ENCODE measurements at places on chromosomes 7 and 10. TPM values are rescaled to one million over a fixed set of nuclear protein-coding genes. Genes with fewer than 3 reads are reported as not detected.

Gene MAGI2
- 15.1 TPM for total RNA-seq

- no peak for DNase-seq
Measured at GRCh38 chr7:142646386-142647140, 102.7 kb upstream of the PRSS1 start.

Gene VGF
- total RNA-seq, result 0.60 TPM

GRCh38 chr7:43038254-43038653, 74.2 kb upstream of the HECW1 start:
- DNase-seq, result no peak

DNA sequence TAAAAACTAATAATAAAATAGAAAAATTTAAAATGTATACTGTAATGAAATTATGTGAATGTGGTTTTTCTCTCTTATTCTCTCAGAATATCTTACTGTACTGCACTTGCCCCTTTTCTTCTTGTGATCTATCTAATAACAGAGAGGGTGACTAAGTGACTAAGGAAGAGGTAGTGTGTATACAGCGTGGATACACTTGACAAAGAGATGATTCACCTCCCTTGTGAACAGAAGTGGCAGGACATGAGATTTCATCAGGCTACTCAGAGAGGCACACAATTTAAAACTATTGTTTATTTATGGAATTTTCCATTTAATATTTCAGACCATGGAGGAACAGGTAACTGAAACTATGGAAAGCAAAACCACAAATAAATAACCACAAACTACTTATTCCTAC, 806.6 kb upstream of the GHITM start:
- no peak for DNase-seq

GRCh38 chr10:58318346-58318745, 16.5 kb upstream of the UBE2D1 start:
- no peak for DNase-seq

DNA sequence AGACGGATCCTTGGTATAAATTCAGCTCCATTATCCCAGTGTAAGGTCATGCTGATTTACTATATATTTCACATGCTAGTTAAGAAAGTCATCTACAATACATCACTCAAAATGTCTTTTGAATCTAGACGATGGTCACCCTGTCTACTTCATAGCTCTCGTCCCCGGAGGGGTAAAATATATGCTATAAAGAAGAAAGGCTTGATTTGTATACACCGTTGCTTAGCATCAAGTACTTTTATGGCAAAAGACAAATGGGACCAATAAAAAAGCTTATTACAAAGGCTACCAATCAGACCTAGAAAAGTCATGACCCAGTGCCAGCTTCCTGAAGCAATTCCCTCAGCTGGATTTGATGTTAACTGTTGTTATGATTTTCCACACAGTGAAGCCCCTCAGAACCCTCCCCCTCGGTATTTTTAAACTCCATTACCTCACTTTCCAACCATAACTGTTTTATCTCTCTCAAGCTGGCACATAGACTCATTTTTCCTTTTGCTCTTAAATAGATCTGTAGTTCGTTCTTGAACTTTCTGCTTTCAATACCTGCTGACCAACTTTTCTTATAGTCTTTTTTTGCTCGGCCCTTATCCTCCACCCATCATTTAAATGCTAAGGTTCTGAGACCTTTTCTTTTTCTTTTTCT, 104.9 kb downstream of the DOCK4 start:
- no peak for DNase-seq

DNA sequence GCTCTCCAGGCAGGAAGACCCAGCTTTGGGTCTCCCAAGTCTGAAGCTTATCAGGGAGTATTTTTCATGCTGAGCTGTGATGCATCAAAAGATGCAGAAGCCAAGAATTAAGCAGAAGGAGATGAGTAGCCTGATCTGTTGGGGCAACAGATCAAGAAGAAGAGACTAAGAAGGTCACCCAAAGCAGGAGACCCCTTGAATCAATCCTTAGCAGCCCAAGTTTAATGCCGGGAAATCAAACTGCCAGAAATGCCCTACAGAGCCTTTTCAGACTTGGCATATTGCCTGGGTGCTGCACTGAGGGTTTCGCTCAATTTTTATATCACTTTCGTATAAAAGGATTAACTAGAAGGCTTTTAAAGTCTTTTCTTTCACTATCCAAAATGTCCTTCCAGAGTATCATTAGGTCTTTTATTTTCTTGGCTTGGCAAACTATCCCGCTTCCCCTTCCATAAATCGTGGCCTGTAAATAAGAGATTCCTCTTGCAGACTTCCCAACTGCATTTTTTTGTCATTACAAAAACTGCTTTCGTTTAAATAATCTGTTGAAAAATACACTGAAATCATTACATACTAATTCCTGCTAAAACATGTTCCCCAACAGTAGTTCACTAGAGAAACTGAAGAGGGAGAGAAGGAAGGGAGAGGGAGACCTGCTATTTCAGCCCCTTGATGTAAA, 49.0 kb upstream of the STK17A start:
- DNase-seq, result no peak

Gene COL26A1
- total RNA-seq, result not detected

DNA sequence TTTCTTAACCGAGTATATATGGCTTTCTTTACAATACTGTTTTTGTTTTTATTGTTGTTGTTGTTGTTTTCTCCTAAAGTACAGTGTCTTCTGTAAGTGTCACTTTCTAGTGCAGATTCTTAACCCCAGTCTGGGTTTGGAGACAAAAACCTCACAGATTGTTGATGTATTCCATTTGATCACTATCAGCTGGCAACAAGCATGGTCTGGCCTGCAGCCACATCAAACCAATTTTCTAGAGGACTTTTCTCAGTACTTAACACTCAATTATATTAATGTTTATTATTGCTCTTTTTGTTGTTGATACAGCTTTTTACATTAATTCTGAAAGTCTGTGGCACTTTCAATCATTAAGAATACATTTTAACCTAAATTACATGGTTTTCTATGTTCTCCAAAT, 17.1 kb downstream of the LRRN3 start:
- DNase-seq, result no peak

Gene HDAC9
- total RNA-seq, result 51.5 TPM

Gene IMPDH1
- 198 TPM for total RNA-seq

DNA sequence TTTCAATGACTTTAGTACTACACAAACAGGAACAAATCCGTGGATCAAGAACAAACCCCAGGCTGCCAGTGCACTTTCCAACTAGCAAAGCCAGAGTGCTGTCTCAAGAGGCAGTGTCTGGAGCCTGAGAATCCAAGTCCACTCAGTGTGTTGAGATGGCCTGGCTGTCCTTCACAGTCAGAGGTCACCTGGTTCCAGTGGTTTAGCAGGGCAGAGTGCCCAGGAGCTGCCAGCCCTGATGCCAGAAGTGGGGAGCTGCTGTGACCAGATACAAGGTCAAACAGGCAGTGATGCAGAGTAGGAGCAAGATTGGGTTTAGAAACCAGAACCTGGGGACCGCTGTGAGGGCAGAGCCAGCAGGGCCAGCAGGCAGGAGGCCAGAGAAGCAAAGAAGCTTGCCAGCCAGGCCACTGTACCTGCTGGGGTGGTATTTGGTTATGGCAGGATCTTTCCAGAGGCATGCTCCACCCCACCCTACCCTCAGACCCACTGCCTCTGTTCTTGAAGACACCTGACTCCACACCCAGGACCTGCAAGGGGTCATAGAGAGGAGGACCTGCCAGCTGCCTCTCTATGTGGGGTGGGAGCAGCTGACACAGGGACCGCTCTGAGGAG, 35.6 kb upstream of the C10orf90 start:
- DNase-seq, result no peak

Gene MINDY4
- 11.0 TPM for total RNA-seq

Gene HYAL4
- not detected for total RNA-seq

DNA sequence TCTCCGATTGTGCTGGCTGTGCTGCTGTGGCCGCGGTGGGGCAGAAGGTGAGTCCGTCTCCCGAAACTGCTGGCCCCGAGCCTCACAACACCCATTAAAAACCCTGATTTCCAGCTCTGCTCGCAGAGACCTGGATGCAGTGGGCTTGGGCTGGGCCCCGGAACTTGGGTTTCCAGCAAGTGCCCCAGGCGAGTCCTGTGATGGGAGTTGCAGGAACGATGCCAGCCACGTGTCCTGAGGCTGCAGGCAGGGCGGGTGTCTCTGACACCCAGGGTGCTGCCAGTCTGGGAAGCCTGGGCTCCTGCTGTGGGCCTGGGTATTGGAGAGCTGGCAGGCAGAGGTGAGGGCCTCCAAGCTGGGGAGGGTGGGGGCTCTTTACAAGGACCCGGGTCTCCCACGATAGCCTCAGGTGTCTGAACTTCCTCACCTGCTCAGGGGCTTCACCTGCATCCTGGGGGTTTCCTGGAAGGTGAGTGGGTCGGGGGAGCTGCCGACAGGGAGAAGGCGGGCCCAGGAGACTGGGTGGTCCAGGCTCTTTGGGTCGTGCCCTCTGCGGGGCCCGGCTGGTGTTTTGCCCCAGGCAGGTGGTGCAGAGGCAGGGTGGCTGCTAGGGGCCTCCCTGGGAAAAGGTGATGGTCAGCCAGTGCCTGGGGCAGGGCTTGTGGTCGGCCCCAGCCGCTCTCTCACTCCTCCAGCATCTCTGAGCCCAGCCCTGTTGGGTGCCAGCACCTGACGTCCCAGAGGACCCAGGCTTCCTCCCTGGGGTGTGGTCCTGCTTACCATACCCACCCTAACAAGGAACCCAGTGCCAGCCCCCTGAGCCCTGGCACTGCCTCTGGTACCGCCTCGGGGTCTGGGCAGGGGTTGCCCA, 180.3 kb downstream of the DNAJB6 start:
- DNase-seq, result no peak

Gene AKR1C4
- total RNA-seq, result not detected

Gene ELN
- 63.3 TPM for total RNA-seq

Gene ZNF425
- total RNA-seq, result 1.6 TPM

- DNase-seq, result no peak
Measured at GRCh38 chr7:107125475-107125874, 43.3 kb upstream of the HBP1 start.

DNA sequence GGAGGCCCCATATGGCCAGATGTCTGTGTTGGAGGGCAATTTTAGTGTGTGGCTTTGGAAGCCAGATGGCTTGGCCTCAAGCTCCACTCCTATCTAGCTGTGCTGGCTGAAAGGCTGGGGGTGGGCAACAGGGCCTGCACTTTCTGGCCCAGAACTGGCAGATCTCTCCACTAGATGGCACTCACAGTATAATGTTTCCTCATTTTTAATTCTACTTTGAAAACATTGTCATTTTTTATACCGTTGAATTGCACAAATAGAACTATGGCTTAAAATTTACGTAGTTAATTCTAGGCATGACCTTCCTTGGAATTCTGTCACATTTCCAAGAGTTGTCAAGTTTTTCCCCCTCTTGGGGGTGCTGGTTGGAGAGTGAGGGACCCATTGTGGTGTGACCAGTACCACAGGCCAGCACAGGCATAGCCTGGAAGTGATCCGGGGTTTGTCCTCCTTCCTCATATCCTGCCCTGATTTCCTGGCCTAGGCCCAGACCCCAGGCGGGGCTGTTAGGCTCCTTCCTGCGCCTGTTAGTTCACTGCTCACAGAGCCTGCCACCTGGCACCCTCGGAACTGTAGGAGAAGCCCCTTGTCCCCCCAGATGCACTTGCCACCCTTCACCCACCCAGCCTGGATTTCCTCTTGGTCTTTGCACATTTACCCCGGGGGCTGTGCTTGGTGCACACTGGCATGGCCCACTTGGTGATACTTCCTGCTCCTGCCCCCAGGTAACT, 52.8 kb downstream of the ARHGAP22 start:
- no peak for DNase-seq

Gene SLC18A3
- total RNA-seq, result not detected

DNA sequence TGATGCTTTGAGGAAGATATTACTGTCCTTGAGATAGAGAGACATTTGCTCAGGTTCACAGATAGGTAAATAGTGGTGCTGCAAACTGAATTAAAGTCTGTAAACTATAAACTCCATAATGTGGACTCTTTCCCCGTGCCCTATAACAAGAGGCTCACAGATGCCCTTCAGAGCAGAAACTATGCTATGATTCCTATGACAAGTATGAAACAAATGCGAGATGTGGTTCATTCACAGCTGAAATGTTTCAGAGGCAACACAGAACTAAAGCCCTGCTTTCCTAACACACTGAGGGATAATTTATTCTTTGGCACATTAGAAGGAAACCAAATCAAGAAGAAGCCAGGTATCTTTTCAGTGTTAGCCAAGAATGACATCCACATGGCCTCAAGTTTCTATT, 13.4 kb downstream of the CHUK start:
- DNase-seq, result no peak

Gene TAS2R41
- not detected for total RNA-seq

Gene SPDYE1
- not detected for total RNA-seq

GRCh38 chr10:30591249-30591670, 38.3 kb downstream of the LYZL2 start:
- no peak for DNase-seq

Gene TDRD1
- total RNA-seq, result 0.31 TPM

- no peak for DNase-seq
Measured at GRCh38 chr10:43964486-43964885, 315.8 kb upstream of the ZNF32 start.

DNA sequence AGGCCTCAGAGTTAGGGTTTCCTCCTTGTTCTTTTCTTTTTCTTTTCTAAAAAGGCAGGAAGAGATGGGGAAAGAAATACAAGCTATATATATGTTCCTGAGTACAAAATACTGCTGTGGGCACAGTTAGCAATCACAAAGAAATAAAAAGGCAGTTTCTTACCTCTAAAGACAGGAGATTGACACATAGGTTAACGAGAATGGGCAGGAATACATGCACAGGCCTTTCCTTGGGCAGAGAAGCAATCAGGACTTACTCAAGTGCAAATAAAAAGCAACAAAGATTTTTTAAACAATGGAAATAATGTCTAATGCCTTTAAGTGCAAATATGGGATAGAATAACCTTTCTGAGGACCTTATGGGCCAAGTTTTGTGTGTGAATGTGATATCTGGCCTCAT, 119.5 kb upstream of the AGK start:
- DNase-seq, result no peak

GRCh38 chr10:66214721-66215404, 711.0 kb upstream of the LRRTM3 start:
- no peak for DNase-seq

GRCh38 chr10:133009218-133009950, 67.0 kb upstream of the CFAP46 start:
- no peak for DNase-seq

GRCh38 chr7:6553448-6554044, 2.3 kb upstream of the GRID2IP start:
- DNase-seq, result no peak

DNA sequence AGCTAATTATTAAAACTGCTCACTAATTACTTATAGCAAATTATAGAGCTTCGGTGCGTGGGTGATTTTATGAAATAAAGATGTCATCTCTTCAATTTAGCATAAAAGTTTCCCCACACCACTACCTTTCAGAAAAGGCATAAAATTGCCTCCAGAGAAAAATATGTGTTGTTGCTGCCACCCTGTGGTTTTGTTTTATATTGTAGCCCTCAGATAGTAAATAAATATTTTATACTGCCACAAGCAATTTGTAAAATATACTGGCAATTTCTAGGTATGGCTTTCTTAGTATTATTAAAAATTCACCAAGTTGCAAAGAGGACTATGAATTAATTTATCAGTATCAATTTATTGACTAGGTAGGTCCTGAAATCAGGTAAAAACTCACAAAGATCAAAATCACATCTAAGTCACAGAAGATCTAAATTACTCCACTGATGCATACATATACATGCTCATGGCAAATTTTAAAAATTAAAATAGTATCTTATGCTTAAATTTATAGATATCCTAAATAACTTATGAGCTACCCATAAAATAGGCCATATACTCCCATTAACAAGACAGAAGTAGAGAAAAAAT, 26.5 kb downstream of the ASNS start:
- DNase-seq, result no peak

Measured in omental fat pad (tissue), 4 donors.